Bronchial epithelial cell (primary cell): ENCODE measurements at places on chromosomes 5 and 9.

DNA sequence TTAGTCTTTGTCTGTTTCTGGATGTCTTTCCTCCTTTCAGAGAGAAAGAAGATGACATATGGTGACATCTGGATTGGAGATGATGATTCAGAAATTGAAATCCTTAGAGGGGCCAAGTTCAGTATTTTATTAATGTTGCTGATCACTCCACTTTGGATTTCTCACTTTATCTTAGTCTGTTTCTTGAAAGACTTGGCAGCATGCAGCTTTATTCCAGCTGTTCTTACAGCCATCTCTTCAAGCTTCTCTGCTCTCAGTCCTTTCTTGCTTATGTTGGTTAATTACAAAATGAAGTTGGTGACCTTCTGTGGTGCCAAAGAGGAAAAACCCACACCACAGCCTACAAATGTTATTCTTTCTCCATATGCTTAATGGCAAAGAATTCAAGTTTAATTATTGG lies 62.1 kb downstream of the SNCAIP start:
- no peak for DNase-seq

GRCh38 chr5:172659909-172660628 lies 19.0 kb downstream of the NEURL1B start:
- peak; percentile 80 for DNase-seq

DNA sequence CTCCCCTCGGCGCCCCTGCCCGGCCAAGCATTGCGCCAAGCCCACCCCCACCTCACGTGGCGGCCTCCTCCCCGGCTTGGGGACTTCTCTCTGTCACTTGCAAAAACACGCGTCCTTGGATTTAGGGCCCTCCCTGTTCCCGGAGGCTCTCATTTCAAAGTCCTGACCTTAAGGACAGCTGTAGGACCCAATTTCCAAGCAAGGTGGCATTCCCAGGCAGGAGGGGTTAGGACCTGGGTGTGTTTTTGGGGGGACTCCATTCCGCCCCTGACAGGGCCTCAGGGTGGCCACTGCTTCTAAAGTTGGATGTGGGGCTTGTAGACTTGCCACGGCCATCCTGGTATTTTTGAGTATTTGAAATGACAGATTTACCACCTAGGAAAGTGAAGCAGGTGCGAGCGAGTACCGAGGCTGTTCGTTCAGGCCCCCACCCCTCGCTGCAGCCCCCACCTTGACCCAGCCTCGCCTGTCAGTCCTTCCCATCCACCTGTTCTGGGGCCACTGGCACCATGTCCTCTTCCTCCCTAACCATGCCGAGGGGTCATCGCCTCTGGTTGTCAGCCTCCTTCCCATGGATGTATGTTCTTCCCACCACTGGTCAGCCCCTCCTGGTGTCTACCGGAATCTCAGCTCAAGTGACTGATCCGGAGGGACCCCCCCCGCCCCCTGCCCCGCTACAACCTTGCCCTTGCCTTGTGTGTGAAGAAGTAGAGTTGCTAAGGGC lies 52.4 kb downstream of the MRPL36 start:
- no peak for DNase-seq

GRCh38 chr5:148559461-148559860 lies 94.9 kb downstream of the HTR4 start:
- no peak for DNase-seq

DNA sequence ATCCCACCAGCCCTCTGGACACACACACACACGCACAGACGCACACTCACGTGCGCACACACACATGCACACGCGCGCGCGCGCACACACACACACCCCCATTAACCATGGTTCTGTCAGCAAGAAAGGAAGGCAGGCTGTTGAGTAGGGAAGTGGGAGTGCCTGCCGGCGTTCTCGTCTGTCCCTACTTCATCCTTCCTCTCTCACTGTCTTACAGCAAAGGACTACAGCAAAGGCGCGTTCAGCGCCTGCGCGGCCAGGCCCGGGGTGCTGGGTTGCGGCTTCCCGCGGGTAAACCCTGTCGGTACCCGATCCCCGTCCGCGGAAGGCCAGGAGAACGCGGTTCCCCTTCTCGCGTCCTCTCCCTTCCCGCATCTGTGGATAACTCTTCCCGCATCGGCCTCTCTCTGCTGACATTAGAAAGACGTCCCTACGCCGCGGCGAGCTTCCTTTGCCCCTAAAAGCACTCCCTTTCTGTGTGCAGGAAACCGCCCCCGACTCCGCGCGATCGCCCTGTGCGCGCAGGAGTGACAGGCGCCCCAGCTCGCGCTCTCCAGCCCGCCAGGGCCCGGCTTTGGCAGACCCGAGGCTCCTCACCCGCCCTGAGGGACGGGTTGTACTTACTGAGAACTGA lies 219.2 kb downstream of the AGTPBP1 start:
- DNase-seq: peak; percentile 46

DNA sequence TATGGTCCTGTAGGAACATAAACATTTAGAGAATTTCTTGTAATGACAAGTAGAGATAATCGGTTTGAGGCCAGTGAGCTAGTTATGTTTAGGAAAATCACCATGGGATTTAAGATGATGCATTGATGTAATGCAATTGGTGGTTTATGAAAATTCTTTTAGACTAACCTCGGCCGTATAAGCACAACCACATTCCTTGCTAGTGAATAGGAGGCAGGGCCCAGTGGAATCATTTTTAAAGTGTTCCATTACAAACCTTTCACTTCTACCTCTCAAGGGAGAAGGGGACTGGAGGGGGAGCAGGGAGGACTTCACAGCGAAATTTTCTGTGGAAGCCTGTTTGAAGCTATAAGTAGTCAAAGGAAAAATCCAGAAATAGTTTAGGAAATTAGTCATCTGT lies 71.8 kb upstream of the NFIL3 start:
- DNase-seq: peak; percentile 66

- peak; percentile 77 for DNase-seq
Measured at GRCh38 chr5:146447734-146448380, 724 bp downstream of the TCERG1 start.

DNA sequence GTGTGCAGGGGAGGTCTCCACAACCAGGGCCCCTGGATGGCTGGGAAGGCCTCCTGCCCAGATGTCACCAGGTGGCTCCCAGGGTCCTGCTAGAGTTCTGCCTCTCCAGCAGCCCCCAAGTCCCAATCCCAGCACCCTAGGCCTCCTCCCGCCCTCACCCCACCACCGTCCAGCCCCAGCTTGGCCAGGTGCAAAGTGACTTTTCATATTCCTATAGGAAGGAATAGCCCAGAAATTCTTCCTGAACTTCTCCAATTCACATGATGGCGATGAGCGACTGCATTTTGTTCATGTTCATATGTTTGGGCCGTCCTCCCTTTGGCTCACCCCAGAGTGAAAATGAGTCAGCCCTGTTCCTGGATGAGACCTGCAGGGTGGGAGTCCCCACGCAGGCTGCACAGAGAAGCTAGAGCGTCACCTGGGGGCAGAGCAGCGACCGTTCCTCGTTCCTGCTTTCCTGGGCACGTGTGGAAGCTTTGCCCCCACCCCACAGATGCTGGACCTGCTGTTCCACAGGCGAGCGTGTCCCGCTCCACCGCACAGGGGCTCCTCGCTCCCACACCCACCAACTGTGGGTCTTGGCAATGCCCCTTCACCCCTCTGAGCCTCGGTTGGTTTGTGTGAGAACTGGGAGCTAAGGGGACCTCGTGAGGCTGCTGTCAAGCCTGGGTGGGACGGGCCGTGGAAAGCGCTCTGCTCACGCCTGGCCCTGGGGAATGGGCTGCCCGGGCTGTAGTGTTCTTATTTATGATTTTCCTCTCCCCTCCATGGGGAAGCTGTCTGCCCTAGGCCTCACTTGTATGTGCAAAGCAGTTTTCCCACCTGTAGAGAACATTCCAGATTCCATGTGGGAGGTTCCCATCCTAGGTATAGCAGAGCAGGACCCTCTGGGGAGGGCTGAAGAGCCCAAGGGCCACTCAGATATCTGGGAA lies 6.9 kb downstream of the MRPS2 start:
- no peak for DNase-seq

- peak; percentile 95 for DNase-seq
Measured at GRCh38 chr5:59768152-59769040, 125.1 kb downstream of the PDE4D start.

GRCh38 chr9:101445353-101446029 lies 9.9 kb upstream of the ALDOB start:
- DNase-seq: no peak

DNA sequence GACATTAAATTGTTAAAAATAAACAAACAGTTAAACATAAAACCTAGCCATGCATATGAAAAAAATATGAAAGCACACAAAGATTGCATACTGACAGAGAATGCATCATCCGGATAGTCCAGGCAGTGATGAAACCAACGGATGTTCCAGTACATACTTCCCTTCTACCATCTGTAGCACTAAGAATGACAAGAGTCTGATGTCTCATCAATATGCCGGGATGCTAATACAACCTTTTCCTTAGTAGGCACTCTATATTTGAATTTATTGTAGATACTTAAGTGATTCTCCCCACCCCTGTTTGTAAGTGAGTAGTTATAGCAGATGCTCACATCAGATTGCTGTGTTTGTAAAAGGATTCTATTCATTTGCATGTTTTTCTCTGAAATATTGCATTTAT lies 571.2 kb upstream of the WWC1 start:
- no peak for DNase-seq

GRCh38 chr5:40575921-40576320 lies 103.8 kb upstream of the PTGER4 start:
- no peak for DNase-seq

DNA sequence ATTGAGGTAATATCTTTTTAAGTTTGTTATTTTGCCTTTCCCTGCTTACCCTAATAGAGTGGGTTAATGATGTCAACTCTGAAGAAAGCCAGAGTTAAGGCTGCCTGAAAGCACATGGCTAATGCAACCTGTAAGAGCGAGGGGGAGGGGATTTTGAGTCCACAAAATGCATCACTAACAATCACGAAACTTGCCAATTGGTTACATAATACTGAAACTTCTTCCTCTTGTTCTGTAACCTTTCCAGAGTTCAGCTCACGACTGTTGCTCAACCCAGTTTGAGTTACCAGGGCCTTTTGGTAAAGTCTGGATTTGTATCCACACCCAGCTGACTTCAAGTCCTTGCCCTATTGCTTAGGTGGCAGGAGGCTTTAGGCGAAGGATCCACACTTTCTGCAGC lies 308.8 kb downstream of the EFNA5 start:
- DNase-seq: peak; percentile 91

DNA sequence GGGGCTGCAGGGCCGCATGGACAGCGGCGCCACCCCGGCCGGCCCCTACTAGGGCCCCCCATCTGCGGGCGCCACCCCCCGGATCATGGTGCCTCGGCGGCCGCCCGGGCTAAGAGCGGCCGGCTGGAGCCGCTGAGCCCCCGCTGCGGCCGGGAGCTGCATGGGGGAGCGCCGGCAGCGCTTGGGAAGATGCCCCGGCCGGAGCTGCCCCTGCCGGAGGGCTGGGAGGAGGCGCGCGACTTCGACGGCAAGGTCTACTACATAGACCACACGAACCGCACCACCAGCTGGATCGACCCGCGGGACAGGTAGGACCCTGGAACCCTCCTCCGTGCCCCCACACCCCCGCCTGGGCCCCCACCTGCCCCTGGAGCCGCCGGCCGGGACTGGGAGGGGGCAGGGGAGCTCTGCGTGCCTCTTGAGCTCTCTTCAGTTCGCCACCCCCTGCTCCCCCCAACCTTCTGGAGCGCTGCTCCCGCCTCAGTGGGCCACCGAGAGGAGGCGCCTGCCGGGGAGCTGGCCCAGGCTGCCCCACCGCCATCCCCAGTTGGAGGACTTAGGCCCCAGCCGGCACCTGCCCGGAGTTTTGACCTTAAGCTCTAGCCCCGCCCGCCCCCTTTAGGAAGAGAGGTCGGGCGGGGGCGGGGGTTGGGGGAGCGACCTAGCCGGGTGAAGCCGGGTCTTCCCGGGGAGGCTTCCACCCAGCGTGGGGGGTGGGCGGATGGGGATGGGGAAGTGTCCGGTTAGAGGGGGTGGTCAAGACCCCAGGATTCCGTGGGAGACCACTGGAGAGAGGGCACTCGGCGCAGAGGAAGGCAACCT lies 730 bp downstream of the WWC1 start:
- no peak for DNase-seq

- DNase-seq: no peak
Measured at GRCh38 chr5:143056792-143057579, 286.8 kb downstream of the ARHGAP26 start.

- DNase-seq: peak; percentile 65
Measured at GRCh38 chr5:107135391-107135790, 535.3 kb downstream of the EFNA5 start.

- no peak for DNase-seq
Measured at GRCh38 chr9:13576101-13576500, 296.6 kb upstream of the MPDZ start.

DNA sequence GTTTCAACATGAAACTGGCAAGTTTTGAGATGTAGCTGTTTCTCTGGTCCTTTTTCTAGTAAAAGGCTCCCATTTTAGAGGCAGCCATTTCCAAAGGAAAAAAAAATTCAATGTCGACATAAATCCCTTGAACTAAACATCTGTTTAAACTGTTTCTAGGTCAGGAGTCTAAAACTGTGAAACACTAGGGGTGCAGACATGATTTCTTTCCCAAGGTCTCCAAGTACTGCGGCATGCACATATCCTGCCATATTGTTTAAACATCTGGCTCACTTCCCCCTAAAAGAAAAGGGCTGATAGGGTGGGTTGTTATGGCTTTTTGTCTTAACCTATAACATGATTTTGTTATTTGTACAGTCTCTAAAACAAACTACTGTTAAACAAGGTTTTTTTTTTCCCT lies 51.1 kb downstream of the NFIB start:
- no peak for DNase-seq

DNA sequence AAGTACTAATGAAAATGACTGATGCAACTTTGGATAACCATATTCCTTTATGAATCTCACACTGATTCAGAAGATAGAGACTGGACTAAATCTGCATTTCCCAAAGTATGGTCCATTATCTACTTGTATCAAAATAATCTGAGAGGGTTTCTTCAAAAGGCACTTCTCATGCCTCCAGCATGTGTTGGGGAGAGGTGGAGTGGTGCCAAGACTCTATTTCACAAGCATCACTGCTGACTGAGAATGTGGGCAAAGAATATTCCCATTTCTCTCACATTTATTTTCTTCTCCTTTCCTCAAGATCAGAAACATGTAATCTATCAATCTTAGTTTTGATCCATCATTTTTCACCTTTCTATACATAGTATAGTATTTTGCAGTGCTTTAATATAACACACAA lies 135.4 kb downstream of the GABRB2 start:
- DNase-seq: no peak

DNA sequence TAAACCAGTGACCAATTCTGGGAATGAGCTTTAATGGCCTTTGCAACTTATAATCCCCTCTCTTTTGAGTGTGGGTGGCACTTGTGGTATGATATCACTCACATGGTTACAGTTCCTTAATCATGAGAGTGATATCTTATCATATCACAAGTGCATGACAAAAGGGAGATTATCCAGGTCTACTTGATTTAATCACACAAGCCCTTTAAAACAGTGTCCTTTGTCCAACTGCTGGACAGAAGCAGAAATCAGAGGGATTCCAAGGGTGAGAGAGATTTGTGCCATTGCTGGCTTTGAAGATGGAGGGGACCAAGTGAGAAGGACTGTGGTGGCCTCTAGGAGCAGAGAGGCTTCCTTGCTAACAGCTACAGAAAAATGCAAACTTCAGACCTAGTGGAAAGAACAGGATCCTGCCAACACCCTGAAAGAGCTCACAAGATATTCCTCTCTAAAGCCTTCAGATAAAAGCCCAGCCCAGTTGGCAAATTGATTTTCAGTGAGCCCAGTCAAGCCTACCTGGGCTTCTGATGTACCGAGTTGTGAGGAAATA lies 279.0 kb upstream of the TLE4 start:
- DNase-seq: no peak
